MV-4-11 (cell line): ENCODE measurements at places on chromosomes 7 and 10.

GRCh38 chr10:43890124-43890523, 241.4 kb upstream of the ZNF32 start:
- DNase-seq, result no peak

- DNase-seq, result no peak
These were observed 91.2 kb downstream of the LCOR start for GRCh38 chr10:96922978-96923948.

DNA sequence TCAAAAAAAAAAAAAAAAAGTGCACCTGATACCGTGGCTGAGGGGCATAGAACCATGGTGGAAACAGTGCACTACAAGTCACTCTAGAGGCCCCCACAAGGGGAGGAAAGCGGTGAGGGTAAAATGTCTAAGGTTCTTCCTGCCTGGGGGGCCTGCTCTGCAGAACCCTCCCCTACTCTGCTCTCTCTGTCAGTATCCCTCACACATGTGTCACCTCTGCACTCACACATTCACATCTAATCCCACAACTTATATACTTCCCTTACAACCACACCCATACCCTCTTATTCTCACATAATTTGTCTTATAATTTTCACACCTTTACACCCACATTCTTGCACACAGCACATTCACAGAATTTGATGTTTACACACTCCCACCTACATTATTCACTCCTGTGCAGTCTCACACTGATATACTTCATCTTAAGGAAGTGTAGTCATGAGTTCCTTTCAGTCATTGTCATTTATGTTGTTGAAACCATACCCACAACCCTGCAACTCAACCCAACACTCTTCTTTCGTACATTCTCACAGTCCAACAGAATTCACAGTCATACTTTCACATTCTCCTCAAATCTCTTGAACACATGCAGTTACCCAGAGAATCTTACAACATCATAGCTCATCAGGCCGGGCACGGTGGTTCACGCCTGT, 68.0 kb upstream of the PAX2 start:
- no peak for DNase-seq

DNA sequence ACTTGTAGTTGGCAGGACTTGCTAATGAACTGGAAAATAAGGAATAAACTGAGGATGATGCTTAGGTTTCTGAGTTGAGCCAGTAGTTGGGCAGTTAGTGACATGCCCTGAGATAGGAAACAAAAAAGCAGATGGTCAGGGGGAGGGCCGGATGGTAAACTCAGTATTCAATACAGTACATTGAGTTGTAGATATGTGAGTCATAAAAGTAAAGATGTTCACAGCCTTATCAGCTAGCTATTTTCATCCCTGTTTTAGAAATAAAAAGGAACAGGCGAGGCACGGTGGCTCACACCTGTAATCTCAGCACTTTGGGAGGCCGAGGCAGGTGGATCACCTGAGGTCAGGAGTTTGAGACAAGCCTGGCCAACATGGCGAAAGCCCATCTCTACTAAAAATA, 22.2 kb upstream of the NRBF2 start:
- no peak for DNase-seq

GRCh38 chr7:31020161-31020560, 31.9 kb upstream of the ADCYAP1R1 start:
- no peak for DNase-seq

GRCh38 chr7:95800787-95801186, 28.4 kb downstream of the DYNC1I1 start:
- no peak for DNase-seq

GRCh38 chr7:66776800-66777442, 36.4 kb downstream of the RABGEF1 start:
- no peak for DNase-seq

DNA sequence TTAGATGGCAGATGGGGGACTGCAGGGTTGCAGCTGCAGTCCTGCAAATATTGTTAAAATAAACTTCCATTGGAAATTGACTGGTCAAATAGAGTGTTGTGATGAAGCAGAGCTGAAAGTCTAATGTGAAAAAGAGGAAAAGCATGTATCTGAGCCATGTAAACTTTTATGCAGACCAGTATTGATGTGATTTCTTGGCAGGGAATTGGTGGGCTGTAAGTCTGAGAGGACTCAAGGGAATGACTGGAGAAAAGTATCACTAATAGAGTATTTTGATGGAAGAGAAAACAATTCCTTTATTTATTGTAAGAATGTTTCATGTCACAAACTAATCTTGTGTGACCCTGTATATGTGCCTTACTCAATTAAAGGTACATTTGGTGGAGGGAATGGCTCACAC, 155.5 kb downstream of the PPP1R9A start:
- no peak for DNase-seq
